CD4-positive, alpha-beta T cell treated with Interferon gamma for 1 hour (primary cell): ENCODE measurements at places on chromosomes 2 and 18.
A peak's percentile ranks its signal among the peaks of the same experiment; 100 is the strongest.

GRCh38 chr18:46946656-46947282 lies 29.4 kb downstream of the KATNAL2 start:
- peak; percentile 63 for DNase-seq

DNA sequence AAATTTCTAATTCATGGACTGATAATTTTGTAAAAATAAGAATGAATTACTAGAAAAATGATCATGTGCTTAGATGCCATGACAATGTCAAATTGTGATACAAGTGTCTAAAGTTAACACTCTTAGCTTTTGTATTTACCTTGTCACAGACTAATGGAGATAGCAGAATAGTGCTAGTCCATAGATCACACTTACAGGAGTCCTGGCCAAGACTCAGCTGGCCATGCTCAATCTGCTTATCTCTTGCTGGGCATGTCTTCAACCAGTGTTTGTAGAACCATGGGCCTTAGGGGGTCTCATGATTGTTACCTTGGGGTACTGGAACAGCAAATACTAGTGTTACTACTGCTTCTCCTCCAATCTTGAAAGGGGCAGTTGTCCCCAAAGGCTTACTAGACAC lies 44.0 kb downstream of the TET3 start:
- no peak for DNase-seq

GRCh38 chr18:31447530-31448191 lies at the start of gene DSG3:
Gene DSG3 (plus strand): TSS chr18:31447741. CDS start chr18:31447878, 137 bp downstream.
- DNase-seq, result no peak

DNA sequence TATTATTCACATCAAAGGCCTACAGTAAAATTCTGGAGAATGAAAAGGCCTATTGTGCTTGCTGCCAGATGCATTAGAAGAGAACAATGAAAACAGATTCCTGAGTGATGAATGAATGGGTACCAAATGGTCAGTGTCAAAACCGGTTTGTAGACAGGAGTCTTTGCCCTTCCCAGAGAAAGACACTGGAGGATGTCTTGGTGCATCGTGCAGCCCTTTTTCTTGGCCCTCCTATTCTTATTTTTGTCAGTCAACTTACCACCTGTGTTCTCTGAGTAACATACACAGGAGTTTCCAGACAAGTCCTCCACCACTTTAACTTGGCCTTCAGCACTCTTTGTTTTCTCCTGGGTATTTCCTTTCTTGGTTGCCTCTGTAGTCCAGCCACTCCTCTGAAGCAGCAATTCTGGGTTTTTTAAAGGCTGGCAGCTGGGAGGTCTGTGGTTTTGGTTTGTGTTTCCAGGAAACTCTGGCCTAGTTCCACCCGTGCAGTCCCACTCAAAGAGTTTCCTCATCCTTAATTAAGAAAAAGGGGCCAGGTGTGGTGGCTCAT lies 29.4 kb downstream of the PSTPIP2 start:
- DNase-seq, result peak; percentile 21

DNA sequence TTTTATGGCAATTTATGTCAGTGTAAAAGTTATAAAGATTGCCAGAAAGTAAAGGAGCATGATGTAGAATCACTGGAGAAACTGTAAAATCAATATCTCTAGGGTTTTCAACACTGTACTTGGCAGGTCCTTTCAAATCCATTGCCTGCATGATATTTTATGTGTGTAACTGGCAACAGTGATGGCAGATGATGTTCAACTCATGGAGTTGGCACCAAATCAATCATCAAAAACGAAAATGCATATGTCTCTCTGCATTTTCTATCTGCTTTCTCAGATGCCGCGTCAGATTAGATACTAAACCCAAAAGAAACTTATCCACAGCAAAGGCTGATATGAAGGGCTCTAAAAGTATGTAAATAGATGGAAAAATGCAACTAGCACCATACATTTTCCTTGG lies 1395.5 kb upstream of the PIK3C3 start:
- no peak for DNase-seq

DNA sequence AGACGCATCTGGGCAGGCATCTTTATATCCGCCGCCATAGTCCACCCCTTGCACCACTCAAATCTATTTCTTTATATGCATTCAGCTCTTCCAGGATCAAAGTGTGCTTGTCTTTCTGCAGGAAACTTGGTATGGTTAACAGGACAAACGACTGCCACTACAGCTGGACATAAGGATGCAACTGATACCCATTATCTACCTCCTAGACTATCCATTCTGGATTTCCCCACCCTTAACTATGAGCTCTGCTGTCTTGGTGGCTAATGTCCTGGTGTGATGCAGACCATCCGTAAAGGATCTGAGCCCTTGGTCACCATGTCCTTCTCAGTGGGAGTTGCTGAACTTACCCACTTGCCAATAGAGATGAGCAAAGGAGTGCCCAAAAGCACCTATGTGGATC lies 40.1 kb upstream of the SPATS2L start:
- no peak for DNase-seq

DNA sequence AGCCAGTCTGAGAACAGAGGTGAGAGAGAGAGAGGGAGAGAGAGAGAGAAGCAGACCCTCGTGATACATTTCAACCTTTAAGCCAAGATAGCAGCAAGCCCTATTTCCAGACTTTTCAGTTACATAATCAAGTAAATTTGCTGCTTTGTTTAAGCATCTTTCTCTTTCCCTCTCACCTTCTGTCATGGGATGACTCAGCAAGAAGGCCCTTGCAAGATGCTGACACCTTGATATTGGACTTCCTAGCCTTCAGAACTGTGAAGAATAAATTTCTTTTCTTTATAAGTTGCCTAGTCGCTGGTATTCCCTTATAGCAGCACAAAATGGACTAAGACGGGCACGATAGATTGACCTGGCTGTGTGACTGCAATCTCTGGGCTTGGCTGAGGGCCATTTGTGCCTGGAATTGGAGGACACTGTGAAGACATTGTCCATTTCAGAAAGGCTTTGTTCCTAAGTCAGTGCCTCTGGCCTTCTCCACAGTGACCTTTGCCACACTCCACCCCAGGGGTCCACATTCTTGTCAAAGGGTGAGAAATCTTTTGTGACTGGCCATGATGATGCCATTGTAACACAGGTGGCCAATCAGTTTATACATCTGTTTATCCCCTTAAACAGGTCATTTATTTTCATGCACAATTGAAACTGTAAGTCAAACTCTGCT lies 51.3 kb upstream of the ITSN2 start:
- DNase-seq, result no peak

DNA sequence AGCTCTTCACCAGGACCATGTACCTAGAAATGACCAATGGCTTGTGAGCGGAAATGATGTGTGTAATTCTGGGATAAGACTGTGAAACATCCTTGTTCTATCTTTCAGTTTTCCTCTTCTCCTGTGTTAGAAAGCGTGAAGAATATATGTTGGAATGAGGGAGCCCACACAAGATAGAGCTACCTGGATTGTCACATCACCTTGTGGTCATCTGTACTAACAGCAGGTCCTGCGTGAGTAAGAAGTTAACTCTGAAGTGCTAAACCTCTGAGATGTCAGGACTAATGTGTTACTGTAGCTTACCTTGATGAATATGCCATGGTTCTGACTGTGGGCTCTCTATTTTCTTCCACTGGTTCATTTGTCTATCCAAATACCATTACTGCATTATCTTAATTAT lies 75.6 kb downstream of the FASTKD2 start:
- no peak for DNase-seq

GRCh38 chr2:231431606-231432005 lies 32.7 kb downstream of the NCL start:
- no peak for DNase-seq

DNA sequence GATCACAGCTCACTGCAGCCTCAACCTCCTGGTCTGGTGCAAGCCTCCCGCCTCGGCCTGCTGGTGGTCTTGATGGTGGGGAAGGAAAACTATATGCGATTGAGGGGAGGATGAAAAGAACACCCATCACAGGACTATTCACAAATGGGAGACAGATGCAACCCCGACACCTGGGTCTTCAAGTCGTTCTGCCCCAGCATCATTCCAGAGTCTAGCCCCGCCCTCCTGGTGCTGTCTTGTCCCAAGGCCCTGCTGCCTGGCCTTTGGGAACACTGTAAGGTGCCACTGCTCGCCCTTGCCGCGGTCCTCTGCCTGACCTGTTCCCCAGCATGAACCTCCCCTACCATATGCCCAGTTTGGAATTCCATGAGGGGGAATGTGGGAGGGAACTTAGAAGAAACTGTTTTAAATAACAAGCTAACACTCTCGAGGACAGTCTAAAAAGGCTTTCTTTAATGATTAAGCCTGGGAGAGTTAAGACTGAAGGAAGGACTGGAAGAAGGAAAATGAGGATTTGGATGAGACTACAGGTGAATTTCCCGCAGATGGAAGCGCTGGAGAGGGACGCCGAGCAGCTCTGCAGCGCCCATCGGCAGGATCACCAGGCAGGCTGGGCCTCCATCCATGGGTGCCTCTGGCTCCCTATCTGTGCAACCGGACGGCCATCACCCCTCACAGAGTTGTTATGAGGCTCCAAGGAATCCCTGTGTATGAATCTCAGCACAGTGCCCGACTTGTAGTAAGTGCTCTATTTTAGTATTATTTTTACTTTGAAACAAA lies 75.0 kb downstream of the MEX3C start:
- DNase-seq, result no peak

GRCh38 chr2:70570041-70570661 lies 16.5 kb upstream of the TGFA start:
- DNase-seq, result no peak

DNA sequence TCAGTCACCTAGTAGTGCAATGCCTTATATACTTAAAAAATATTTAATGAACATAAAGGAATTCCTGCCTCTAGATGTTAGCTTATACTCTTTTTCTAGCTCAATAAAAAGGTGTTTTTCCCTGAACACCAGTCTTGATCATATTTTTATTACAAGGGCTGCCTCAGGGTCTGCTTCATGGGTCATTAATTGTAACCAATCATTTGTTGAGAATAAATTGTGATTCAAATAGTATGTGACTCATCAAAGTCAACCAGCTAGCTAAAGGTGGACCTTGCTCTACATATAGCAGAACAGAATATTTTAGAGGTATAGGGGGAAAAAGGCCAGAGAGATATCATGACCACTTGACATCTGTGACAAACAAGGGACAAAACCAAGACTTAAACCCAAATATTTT lies 114.0 kb downstream of the PIK3C3 start:
- no peak for DNase-seq

DNA sequence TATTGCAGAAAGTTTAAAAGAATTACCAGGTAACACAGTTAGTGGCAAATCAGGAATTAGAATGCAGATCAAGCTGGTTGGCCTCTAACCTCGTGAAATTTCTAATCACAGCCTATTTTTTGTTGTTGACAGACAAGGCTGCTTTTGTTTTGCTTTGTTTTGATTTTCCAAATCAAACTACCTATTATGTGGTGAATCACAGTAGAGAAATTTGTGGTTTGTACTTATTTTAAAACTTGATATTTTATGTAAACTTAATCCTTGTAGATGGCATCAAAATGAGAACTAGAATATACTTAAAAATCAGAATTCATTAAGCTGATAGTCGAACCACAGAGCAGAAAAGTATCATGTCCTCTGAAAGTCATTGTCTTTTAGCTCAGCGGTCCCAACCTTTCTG lies 258.1 kb downstream of the CTNNA2 start:
- DNase-seq, result no peak

DNA sequence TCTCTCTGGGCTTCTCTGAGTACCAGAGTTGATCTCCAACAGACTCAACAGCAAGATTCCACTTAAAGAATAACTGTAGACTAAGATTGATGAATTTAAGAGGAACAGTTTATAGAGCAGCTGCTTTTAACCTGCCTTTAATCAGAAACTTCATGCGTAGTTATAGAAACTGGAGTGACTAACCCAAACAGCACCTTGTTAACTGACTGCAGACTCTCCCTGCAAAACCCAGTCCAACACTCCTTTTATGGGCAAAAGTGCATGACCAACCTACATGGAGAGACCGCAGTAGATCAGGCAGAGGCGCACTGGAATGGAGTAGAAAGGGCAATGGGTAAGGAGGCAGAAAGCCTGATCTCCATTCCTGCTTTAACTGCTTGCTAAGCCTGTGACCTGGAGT lies 110.6 kb downstream of the NRP2 start:
- DNase-seq, result no peak

GRCh38 chr2:177464549-177464948 lies 72.0 kb downstream of the AGPS start:
- DNase-seq, result no peak

DNA sequence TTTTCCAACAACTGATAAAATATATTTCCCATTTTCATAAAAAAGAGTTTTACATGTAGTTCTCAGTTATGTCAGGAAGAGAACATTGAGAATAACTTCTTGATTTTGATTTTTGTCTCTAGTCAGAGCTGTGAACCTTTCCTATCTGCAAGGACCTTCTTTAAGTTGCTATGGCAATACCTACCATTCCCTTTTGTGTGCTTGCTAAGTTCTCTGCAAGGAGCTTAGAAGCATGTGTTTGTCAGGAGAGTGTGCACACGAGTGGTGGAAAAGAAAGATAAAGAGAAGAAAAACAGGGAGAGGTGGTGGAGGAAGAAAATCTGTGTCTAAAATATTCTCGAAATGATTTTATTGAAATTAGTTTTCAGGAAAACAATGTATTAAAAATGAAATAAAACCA lies 140.3 kb upstream of the SLC8A1 start:
- no peak for DNase-seq

- no peak for DNase-seq
These were observed 104.7 kb upstream of the MYO3B start for GRCh38 chr2:170073288-170073687.

DNA sequence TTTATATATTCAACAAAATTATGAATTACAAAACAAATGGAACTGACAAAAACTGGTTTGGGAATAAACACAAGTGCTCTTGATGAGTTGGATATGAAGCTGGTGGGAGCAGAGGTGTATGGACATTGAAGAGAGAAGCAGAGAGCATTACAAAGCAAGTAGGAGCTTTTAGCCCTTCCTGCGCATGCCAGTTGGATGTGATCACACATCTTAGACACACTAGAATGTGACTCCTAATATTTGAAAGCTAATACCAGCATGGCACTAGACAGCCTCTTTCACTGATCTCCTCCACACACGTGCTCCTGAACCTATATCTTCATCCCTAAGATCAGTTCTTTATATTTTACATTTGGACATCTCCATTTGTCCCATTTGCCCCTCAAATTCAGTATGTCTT lies 298.1 kb downstream of the MTX2 start:
- DNase-seq, result no peak

GRCh38 chr18:39752351-39752750 lies 2186.8 kb upstream of the CELF4 start:
- no peak for DNase-seq

GRCh38 chr2:168075446-168075845 lies 171.9 kb downstream of the STK39 start:
- DNase-seq, result no peak

- DNase-seq, result no peak
These were observed 215.5 kb upstream of the CYRIA start for GRCh38 chr2:16881122-16881521.

GRCh38 chr2:28155086-28155485 lies 237.6 kb upstream of the FOSL2 start:
- no peak for DNase-seq

GRCh38 chr18:46856973-46857372 lies 60.3 kb downstream of the PIAS2 start:
- DNase-seq, result no peak
